ENCODE measurements at places on chromosomes 1 and 21.

DNA sequence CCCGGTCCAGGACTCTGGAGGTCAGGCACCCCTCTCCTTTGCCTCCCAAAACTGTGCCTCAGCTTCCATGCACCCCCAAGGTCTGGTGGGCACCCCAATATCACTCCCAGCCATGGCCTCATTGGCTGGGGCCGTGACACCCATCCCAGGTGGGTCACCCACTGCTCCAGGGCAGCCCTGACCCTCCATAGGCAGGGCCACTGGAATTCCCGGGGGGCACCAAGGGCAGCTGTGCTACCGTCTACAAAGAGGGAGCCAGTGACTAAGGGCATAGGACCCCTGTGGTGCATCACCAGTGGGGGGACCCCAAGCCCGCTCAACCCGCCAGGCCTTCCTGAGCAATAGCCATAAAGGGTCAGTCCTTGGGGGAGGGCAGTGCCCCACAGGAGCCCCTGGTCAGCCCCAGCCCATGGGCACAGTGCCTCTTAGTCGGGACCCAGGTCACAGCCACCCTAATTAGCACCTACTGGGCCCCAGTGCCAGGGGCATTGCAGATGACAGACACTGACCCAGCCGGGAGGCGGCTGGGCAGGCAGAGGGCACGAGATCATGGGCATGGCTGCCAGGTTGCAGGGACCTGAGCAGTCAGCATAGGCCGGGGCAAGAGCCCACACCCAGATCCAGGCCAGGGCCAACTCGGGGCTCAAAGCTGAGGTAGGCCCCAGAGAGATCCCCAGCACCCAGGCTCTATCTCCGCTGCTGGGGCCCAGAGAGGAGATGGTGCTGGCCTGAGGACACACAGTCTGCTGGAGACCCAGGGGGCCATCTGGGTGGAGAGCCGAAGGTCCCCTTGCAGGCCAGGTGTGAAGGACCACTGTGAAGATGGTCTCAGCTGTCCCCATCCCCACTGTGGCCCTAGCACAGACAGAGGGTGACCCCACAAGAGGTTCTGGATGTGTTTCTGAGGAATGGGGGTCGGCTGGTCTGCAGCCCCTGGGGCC, 19.0 kb upstream of the ARF1 start:
- DNase-seq: no peak

- no peak for DNase-seq
Observed at GRCh38 chr1:241212628-241213027, 144.4 kb downstream of the RGS7 start.

GRCh38 chr1:234094172-234094571, 189.7 kb downstream of the SLC35F3 start:
- no peak for DNase-seq

GRCh38 chr1:212532469-212533147, 76.0 kb upstream of the ATF3 start:
- DNase-seq: no peak

- no peak for DNase-seq
Observed at GRCh38 chr1:232923739-232924386, 26.5 kb upstream of the NTPCR start.

GRCh38 chr1:86477256-86477655, 8.5 kb downstream of the CLCA1 start:
- no peak for DNase-seq

DNA sequence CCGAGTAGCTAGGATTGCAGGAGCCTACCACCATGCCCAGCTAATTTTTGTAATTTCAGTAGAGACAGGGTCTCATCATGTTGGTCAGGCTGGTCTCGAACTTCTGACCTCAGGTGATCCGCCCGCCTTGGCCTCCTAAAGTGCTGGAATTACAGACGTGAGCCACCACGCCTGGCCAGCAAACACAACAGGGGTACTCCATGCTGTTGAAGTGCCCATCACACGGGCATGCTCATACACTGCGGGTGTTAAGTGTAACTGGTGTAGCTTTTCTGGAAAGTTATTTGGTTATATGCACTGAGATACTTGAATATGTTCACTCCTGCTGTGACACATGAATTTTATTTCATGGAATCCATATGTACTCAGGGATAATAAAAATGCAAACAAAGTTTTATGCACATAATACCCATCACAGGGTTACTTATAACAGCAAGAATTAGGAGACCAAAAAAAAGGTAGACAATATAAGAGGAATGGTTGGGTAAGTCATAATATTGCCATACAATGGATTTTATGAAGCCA, 9.2 kb downstream of the SRSF4 start:
- no peak for DNase-seq

GRCh38 chr1:215160351-215160750, 77.8 kb downstream of the KCNK2 start:
- no peak for DNase-seq

DNA sequence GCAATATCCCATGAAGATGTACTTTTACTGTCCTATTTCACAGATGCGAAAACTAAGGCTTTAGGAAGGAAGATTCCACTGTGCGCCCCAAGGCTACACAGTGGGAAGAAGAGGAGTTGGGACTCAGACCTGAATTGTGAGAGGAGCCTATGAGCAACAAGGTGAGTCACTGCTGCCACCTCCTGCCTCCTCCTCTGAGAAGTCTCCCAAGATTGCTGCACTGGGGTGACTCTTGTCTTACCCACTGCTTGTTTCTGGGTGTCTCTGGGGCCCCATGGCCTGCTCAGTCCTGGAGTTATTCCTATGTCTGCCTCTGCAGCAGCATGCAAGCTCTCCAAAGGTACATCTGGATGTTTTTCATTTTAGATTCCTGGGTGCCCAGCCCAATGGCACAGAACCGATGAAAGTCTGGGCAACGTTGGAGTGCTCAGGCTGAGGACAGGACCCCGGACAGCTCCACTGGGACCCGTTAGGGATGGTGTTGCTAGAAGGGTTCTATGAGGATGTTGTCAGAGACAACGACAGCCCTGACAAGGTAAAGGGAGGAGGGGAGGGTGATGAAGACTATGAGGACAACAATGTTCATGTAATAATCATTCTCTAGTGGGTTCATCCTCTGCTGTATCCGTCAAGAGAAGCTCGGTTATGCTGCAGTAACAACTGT, 11.0 kb upstream of the C1QA start:
- no peak for DNase-seq

All from activated T-helper 1 cell treated with anti-CD3 and anti-CD28 coated beads, Interleukin-2, amount 50 U/mL, for 16 hours (primary cell).